ENCODE measurements at places on chromosomes 3 and 15. TPM values are rescaled to one million over a fixed set of nuclear protein-coding genes. Genes with fewer than 3 reads are reported as not detected.

ARGFX gene
- total RNA-seq = not detected

DNA sequence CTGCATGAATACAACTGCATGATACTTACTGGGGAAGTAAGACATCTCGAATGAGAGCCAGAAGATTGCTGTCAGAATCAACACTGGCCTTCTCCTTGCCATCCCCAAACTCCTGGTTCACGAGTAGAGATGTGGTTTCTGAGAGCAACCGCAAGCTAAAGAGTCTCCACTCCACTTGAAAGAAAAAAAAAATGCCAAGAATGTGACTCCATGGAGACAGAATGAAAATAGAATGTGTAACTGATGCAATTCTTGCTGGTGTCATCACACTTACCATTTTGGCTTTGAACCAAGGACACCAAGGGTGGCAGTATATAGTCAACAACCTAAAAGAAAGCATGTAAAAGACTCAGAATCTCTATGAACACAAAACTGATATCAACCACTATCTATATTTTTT, 280.4 kb downstream of the ULK4 start:
- peak; percentile 60 for ATAC-seq

DNA sequence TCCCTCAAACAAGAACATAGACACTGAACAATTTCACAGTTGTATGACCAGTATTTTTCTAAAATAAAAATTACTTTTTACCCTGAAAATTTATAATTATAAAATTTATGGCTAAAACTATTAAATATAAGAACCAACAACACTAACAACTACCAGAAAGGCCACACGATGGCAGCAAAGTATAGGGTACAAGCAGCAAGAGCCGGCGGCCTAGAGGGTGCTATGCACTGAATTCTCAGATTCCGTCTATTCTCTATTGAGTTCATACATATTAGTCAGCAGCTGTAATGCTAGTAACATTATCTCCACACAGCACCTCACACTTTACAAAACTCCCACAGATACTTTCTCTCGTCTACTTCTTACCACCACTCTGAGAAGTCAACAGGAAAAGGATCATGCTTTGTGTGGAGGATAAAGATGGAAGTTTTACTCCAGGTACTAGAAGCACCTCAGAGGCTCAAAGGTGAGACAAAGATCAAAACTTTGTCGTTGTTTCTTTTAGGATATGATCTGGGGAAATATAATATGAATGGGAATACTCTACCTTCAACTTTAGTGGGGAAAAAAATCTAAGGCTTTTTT, 160.5 kb downstream of the FGF12 start:
- ATAC-seq = peak; percentile 66

ADAMTSL3 gene
- total RNA-seq = 24.5 TPM

GRCh38 chr3:81394651-81395524, 366.6 kb downstream of the GBE1 start:
- ATAC-seq = peak; percentile 85

- no peak for ATAC-seq
These were observed 3.7 kb downstream of the IQSEC1 start for GRCh38 chr3:13069495-13069894.

TRPC1 gene
- total RNA-seq = 20.8 TPM

GRCh38 chr15:60458721-60459120, 20.2 kb downstream of the ICE2 start:
- no peak for ATAC-seq

DPPA2 gene
- total RNA-seq = not detected

SLC33A1 gene
- total RNA-seq = 72.2 TPM

GOLGA6D gene
- 1.7 TPM for total RNA-seq

TM4SF18 gene
- 0.66 TPM for total RNA-seq

DNA sequence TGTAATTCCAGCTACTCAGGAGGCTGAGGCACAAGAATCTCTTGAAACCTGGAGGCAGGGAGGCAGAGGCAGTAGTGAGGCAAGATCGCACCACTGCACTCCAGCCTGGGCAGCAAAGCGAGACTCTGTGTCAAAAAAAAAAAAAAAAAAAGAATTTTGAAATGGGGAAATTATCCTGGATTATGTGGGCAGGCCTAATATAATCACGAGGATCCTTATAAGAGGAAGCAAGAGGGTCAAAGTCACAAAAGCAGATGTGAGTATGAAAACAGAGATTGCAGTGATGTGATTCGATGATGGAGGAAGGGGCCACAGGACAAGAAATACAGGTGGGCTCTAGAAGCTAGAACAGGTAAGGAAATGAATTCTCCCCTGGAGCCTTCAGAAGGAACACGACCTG, 159.6 kb downstream of the LEKR1 start:
- no peak for ATAC-seq

ZBED2 gene
- 0.23 TPM for total RNA-seq

GRCh38 chr3:196227629-196228493, 11.5 kb downstream of the SLC51A start:
- peak; percentile 29 for ATAC-seq

- peak; percentile 55 for ATAC-seq
These were observed 615.2 kb upstream of the TGFBR2 start for GRCh38 chr3:29991198-29991597.

- no peak for ATAC-seq
These were observed 127.6 kb downstream of the DUT start for GRCh38 chr15:48458876-48459275.

DNA sequence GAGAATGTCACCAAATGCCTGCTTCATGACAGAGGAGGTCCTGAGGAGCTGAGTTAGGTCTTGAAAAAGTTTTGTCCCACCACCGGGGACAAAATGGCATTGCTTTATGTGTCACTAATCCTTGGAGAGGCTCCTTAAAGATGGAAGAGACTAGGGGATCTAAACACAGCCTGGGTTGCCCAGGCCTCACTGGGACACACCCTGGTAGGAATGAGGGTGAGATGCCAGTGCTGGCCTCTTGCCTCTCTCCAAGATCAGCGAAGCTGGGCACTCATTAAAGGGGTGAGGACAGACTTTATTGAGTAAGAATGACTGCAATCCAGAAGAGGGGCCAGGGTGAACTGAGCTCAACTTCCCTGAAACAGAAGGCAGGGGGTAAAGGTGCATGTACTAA, 58.5 kb upstream of the KLF13 start:
- no peak for ATAC-seq

GRCh38 chr3:195423818-195424217, 19.0 kb downstream of the ACAP2 start:
- peak; percentile 93 for ATAC-seq

- ATAC-seq = no peak
These were observed 248.0 kb upstream of the P2RY1 start for GRCh38 chr3:152586974-152587373.

- ATAC-seq = no peak
These were observed 47.0 kb upstream of the ACKR4 start for GRCh38 chr3:132549890-132550578.

GRCh38 chr15:90211440-90212143, 10.5 kb downstream of the SEMA4B start:
- peak; percentile 98 for ATAC-seq

SCN11A gene
- 0.41 TPM for total RNA-seq

- ATAC-seq = no peak
These were observed 15.4 kb downstream of the IREB2 start for GRCh38 chr15:78453447-78453846.

- no peak for ATAC-seq
These were observed 22.7 kb upstream of the EPHB3 start for GRCh38 chr3:184538666-184539431.

GRCh38 chr15:25784876-25785640, 78.1 kb downstream of the ATP10A start:
- no peak for ATAC-seq

- ATAC-seq = no peak
These were observed 76.8 kb upstream of the HRH1 start for GRCh38 chr3:11077466-11077865.

KBTBD8 gene
- total RNA-seq = 37.7 TPM

DNA sequence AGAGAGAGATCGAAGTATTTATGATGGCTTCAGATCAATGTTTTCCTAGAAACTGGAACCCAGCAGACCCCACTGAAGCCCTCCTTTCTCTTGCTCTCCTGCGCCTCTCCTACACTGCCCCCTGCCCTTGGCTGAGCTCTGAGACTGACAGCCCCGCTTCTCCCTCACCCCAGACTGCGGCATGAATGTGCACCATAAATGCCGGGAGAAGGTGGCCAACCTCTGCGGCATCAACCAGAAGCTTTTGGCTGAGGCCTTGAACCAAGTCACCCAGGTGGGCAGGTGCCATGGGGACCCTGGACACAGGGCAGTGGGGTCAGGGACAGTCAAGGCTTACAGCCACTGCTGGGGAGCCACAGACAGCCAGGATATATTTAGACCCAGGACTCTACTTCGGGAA, 23.7 kb downstream of the PRKCD start:
- ATAC-seq = no peak

- no peak for ATAC-seq
These were observed 901 bp upstream of the NMB start for GRCh38 chr15:84658788-84659411.

DNA sequence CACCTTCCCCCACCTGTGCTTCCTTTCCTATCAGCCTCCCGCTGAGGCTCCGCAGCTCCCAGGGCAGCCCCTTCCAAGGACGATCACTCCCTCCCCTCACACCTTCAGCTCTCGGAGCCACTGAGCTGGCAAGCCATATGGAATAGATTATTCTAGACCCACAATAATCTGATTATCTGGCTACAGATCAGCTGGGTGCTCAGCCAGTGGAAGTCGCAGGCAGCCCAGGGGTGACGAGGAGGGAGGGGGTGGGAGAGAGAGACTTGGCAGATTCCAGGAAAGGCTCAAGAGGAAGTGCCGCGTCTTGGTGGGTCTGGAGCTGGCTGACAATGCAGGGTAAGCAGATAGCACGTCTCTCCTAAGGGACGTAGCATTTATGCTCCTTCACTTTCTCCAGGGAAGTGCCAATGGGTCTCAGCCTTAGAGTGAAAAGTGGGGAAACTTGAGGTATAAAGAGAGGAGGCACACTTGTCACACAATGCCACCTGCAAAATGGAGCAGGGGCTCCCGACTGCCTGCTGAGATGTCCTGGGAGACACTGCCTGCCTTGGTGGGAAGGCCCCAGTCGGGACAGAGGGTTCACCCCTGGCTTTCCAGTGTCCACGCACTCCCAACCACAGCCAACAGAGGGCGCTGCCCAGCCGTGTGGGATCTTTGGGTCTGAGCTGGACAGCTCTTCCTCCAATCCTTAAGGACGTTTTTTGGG, 9.4 kb upstream of the MESP1 start:
- ATAC-seq = peak; percentile 88

- ATAC-seq = no peak
These were observed 165.5 kb upstream of the CBLB start for GRCh38 chr3:106034313-106034712.

SNAP23 gene
- total RNA-seq = 12.8 TPM

- no peak for ATAC-seq
These were observed 307.4 kb upstream of the COL8A1 start for GRCh38 chr3:99330924-99331532.

LTF gene
- total RNA-seq = not detected

GRCh38 chr3:79729096-79729495, 38.7 kb downstream of the ROBO1 start:
- ATAC-seq = no peak

DNA sequence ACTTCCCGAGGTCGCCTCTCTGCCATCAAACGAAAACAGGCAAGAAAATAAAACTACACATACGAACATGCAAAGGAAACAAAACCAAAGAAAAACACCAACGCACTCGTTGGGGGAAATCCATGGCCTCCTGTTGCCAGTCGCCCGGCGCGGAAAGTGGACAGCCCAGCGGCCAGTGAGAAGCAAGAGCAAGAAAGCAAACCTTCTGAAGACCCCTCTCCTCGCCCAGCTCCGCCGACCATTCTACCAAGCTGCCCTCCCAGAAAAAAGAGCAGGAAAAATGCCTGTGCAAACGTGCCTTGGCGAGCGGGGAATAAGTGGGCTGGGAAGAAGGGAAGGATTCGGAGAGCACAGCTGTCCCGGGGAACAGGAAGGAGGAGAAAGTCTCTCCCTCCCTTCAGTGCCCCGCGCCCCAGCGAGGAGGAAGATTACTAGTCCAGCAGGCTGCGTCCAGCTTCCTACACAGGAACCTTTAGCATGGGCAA, 802 bp upstream of the NECTIN3 start:
- peak; percentile 64 for ATAC-seq

DNA sequence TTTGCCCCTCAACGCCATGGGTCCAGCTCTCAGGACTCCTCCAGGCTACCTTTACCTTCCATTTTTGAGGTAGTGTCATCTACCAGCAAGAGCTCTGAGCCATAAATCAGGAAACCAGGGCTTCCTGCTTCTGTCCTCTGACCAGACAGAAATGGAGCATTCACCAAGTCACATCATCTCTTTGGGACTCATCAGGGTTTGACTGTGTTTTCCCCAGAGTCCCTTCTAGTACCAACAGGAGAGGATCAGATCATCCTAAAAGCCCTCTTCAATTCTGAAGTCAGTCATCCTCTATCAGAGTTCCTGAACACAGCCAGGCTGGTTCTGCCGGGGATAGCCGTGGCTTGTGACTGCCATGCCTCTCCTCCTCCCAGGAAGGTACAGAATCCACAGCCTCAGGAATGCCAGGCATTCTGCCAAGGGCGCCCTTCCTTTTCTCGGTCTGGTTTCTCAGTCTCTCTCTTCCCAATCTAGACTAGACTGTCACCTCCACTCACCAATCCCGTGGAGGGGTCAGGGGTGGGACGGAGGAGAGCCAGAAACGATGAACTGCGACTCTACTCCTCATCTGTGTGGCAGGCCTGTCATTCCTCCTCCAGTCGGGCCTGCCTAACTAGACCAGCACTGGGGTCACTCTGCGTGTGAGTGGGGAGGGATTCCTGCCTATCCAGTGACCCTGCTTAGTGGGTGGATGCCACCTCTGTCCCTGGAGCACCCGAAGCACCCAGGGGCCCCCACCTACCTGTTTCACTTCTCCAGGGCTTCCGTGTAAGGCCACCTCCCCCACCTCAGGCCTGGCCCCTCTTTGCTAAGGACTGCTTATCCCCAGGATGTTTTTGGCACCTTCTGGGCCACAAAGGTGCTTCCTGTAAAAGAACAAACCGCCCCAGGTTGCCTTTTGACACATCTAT, 30.9 kb downstream of the CCNL1 start:
- ATAC-seq = no peak

DNA sequence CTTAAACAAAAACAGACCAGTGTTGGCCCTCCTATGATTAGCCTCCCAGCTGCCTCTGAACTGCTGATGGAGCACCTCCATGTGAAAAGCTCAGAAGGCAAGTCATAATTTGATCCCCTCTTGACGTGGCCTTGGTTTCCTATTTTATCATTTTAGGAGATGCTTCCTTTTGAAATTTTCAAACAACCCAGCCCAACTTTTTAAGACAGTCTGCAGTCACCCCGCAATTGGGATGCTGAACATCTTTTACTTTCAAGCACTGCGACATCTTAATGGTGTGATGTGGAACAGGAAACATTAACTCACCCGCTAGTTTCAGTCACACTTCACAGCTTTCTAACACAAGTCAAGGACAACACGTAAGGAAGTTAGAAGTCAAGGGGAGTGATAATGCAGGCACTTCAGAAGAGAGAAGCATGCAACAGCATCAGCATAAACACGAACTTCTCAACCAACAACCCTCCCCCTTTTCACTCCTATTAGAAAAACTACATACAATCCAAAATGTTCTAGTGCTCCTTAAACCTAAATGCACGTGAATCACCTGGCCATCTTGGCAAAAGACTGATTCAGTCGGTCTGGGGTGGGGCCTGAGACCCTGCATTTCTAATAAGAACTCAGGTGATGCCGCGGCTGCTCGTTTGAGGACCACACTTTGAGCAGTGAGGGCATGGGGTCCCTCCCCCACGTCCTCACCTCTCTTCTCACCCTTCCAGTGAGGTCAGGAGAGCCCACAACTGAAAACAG, 161.5 kb downstream of the FOXP1 start:
- no peak for ATAC-seq
